ENCODE measurements at places on chromosomes 4 and X. TPM values are rescaled to one million over a fixed set of nuclear protein-coding genes. Genes with fewer than 3 reads are reported as not detected.

Gene POLN
- total RNA-seq, result 0.29 TPM

Gene RAI2
- total RNA-seq, result 4.1 TPM

Gene PYURF
- 97.1 TPM for total RNA-seq

Gene GABRE
- 1,253 TPM for total RNA-seq

Gene CLIC2
- 3.5 TPM for total RNA-seq

Gene PDE6B
- total RNA-seq, result not detected

Gene AIFM1
- 19.3 TPM for total RNA-seq

Gene SYNPO2
- total RNA-seq, result 114 TPM

Gene CYBB
- total RNA-seq, result 9.4 TPM

Gene TCEAL7
- 17.0 TPM for total RNA-seq

Gene BGN
- total RNA-seq, result 8.2 TPM

Gene DUSP9
- not detected for total RNA-seq

Gene RNF150
- total RNA-seq, result 10.7 TPM

Gene STATH
- not detected for total RNA-seq

Gene RBMXL3
- not detected for total RNA-seq

Gene PHKA1
- 2.0 TPM for total RNA-seq

All from stomach (tissue), 19 donors.